ENCODE measurements at places on chromosomes 7 and 10. TPM values are rescaled to one million over a fixed set of nuclear protein-coding genes. Genes with fewer than 3 reads are reported as not detected.

DNA sequence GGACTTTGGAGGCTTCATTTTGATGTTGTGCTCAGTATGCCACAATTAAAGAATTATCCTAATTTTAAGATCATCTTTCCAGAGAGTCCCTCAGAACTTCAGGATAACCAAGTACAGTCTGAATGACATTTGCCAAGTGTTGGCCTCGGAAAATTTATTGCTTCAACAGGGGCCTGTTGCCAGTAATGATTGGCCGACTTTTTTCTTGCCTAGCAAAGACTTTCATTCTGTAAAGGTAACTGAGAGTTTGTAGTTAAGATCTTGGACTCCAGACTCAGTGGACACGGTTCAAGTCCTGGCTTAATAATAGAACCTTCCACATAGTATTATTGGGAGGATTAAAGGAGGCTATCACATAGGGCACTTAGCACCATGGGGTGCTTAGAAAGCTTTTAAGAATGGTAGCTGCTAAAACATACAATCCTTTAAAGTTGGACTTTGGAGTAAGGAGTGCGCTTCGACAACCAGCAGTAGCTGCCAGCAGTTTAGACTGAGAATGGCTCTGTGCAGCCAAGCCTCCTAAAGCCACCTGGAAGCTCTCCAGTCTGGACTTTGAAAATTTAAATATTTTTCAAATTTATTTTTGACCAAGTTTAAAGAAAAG, 90.0 kb downstream of the PLCE1 start:
- H3K4me3 ChIP-seq, result no peak overlapping the region
- no peak for DNase-seq
- H3K27ac ChIP-seq, result no peak overlapping the region
- H3K27me3 ChIP-seq, result no peaks in the 10 kb centered on the region

GRCh38 chr7:77537778-77538280, 734 bp downstream of the PTPN12 start:
- peak overlapping the region; percentile 60 for H3K27ac ChIP-seq
- peaks cover 12% of the 10 kb centered on the region for H3K4me1 ChIP-seq
- H3K4me3 ChIP-seq, result peak overlapping the region; percentile 56
- H3K27me3 ChIP-seq, result no peaks in the 10 kb centered on the region
- peak; percentile 49 for DNase-seq

GRCh38 chr7:101868191-101868950, 50.9 kb downstream of the CUX1 start:
- peaks cover 35% of the 10 kb centered on the region for H3K4me1 ChIP-seq
- no peaks in the 10 kb centered on the region for H3K36me3 ChIP-seq
- H3K27ac ChIP-seq, result peak overlapping the region; percentile 91

The BRI3 gene
- 224 TPM for total RNA-seq

The ZNF398 gene
- 13.0 TPM for total RNA-seq

The DYNC1I1 gene
- 6.8 TPM for total RNA-seq

The HNRNPA2B1 gene
- total RNA-seq, result 799 TPM

The OR2A5 gene
- not detected for total RNA-seq

Measured in Caco-2 (cell line).